Activated T-cell treated with anti-CD3 and anti-CD28 coated beads, Interleukin-2, amount 50 U/mL, for 1 hour (primary cell): ENCODE measurements at places on chromosomes 12 and 14.

DNA sequence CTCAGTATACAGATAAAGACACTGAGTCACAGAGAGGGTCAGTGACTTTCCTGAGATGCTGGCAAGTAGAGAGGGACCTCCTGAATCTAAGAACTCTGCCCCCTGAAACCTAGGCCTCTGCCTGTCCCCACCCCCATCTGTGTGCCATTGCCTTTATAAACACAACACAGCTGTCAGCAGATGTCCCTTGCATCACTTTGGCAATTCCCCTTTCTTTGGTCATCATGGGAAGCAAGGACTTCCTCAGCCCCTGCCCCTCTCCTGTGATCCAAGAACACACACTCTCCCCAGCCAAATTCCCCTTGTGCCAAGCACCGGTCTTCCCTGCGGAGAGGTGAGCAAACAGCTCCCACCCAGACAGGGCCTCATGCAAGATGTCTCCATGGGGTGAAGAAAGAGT is 8.3 kb downstream of the TSPAN11 start:
- no peak for DNase-seq

GRCh38 chr12:22799503-22799902 is 174.5 kb downstream of the ETNK1 start:
- no peak for DNase-seq

DNA sequence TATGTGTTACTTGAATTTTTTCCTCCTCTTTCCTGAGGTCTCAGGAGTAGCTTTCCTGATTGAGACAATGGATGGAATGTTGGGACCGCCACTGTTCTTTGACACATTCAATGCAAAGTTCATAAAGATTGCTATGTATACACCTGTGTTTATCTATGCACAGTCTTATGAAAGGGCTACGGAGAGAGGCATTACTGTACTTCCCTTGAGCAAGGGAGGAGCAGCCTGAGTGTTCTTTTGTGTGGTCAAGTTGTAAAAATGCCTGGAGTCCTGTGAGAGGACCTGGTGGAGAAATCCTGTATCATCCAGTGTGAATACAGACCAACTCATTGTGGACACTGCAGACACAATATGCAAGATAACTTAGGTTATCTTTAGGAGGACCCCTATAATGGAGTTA is 1.2 kb downstream of the SRGAP1 start:
- DNase-seq: no peak

- no peak for DNase-seq
Measured at GRCh38 chr12:52692254-52692653, 11.1 kb downstream of the KRT77 start.

DNA sequence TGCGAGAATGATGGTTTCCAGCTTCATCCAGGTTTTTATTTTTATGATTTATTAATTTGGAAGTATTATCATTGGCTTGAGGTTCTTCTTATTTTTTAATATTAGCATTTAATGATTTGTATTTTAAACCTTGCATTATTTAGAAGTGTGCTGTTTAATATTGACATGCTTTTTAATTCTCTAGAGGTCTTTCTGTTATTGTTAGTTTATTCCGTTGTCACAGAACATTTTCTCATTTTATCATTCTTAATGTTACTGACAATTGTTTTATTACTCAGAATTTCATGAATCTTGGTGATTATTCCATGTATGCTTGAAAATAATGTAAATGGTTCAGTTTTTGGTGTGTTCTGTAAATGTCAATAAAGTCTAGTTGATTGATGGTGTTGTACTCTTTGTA is 463.5 kb upstream of the NOVA1 start:
- no peak for DNase-seq

DNA sequence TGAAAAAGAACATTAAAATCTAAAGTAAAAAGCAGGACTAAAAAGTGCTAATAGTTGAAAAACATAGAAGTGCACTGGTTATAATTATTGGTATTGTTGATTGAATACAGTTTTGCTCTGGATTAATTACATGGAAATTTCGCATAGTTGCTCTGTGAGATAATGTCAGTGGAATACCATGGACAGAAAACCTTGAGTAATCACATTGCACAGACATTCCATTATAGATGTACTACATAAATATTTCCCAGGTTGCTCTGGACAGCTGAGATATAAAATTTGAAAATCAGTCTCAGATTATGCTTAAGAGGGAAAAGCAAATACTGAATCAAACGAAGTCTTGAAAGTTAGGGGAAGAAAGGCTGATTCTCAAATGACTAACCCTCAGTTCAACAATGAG is 439.3 kb upstream of the FLRT2 start:
- DNase-seq: no peak
